Activated CD8-positive, alpha-beta memory T cell treated with anti-CD3 and anti-CD28 coated beads, Interleukin-2, amount 10 ng/mL, durations not matched to agents 7 days and 5 days (primary cell): ENCODE measurements at places on chromosomes 5 and 9. TPM values are rescaled to one million over a fixed set of nuclear protein-coding genes. Genes with fewer than 3 reads are reported as not detected.
A peak's percentile ranks its signal among the peaks of the same experiment; 100 is the strongest.

SLC6A3 gene
- total RNA-seq: 0.07 TPM

DNA sequence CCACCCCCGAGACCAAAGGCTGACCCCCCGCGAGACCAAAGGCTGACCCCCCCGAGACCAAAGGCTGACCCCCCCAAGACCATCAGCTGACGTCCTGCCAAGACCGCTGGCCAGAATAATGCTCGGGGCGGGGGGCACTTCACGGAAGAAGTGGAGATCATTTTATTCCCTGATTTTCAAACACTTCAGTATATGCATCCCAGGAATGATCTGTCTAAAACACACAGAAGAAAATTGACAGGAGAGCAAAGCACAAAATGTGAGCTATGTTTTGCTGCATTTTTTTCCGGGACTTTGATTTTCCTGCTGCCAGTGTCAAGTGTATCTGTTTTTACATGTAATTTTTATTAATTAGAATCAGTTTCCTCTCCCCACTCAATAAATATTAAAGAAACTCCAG is 67.1 kb downstream of the ADAMTS2 start:
- H3K4me1 ChIP-seq: no peaks in the 10 kb centered on the region
- no peak overlapping the region for H3K4me3 ChIP-seq
- no peaks in the 10 kb centered on the region for H3K27me3 ChIP-seq
- no peak for DNase-seq
- H3K36me3 ChIP-seq: no peaks in the 10 kb centered on the region
- no peak overlapping the region for H3K27ac ChIP-seq

DNA sequence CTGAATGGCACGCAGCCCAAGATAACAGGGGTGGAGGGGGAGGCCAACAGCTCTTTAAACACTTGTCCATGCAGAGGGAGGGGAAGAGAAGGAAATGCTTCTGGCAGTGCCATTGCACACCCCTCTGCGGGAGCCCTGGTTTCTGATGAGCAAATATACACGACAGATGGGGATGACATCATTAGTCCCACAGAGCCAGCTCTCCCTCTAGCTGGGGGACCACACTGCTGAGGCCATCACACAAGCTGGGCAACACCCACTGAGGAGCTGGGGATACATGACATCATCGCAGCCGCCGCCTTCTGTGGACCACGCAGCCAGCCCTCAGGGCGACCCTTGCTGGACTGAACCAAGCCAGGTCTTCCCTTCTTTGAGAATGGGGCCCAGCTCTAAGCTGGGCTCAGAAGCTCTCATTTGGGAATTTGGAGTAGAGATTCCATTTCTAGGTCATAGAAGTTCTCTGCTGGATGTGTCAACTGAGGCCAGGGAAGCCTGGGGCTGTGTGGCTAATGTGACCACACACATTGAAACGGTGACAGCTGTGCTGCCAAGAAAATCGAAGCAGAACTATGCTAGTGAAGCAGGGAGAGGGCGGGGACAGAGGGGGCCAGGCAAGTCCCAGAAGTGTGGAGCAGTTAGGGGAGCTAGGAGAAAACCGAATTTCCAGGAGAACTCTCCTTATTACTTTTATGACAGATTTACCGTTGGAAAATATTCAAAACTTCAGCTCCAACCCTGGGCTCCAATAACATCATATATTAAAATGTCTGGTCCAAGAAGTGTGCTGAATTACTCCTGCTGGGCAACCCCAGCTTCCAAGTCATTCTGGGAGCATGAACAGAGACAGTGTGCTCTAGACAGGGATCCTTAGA is 79.5 kb downstream of the PRRT1B start:
- no peak for DNase-seq
- peak overlapping the region; percentile 77 for H3K27ac ChIP-seq
- H3K4me3 ChIP-seq: no peak overlapping the region
- no peaks in the 10 kb centered on the region for H3K27me3 ChIP-seq

PTTG1 gene
- total RNA-seq: 204 TPM

PCDHGA1 gene
- total RNA-seq: not detected

GRCh38 chr5:61734966-61735365 is 402.9 kb downstream of the ZSWIM6 start:
- H3K27ac ChIP-seq: no peak overlapping the region
- H3K27me3 ChIP-seq: peaks cover 6% of the 10 kb centered on the region
- no peak for DNase-seq
- H3K4me1 ChIP-seq: no peaks in the 10 kb centered on the region
- H3K4me3 ChIP-seq: no peak overlapping the region
- H3K36me3 ChIP-seq: no peaks in the 10 kb centered on the region

POU5F2 gene
- total RNA-seq: 2.0 TPM

DNA sequence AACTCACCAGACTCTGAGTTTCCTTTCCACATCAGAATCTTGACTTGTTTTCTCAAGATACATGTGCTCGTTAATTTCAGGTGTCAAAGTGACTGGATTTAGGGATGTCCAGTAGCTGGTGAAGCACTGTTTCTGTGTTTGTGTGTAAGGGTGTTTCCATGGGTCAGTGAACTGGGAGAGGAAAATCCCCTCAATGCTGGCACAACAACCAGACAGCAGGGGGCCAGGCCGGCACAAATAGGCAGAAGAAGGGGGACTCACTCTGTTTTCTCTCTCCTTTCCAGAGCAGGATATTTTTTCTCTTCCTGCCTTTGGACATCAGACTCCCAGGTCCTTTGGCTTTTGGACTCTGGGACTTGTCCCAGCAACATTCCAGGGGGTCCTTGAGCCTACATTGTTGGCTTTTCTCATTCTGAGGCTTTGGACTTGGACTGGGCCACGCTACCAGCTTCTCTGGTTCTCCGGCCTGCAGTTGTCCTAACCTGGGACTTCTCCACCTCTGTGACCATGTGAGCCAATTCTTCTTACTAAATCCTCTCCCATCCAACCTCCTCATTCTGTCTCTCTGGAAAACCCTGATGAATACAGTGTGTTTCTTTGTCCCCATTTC is 144.0 kb downstream of the CAAP1 start:
- H3K27me3 ChIP-seq: no peaks in the 10 kb centered on the region
- no peak overlapping the region for H3K27ac ChIP-seq
- no peaks in the 10 kb centered on the region for H3K36me3 ChIP-seq
- H3K4me1 ChIP-seq: no peaks in the 10 kb centered on the region

ADAMTSL1 gene
- not detected for total RNA-seq

GRCh38 chr9:5622016-5622415 is 6.9 kb upstream of the RIC1 start:
- no peak overlapping the region for H3K27ac ChIP-seq
- H3K4me3 ChIP-seq: no peak overlapping the region
- no peak for DNase-seq
- H3K4me1 ChIP-seq: peaks cover 38% of the 10 kb centered on the region
- H3K36me3 ChIP-seq: peaks cover 25% of the 10 kb centered on the region

GRCh38 chr5:54214722-54215121 is 95.7 kb downstream of the ARL15 start:
- no peak overlapping the region for H3K27ac ChIP-seq
- H3K4me3 ChIP-seq: no peak overlapping the region
- H3K4me1 ChIP-seq: no peaks in the 10 kb centered on the region
- no peak for DNase-seq
- H3K27me3 ChIP-seq: no peaks in the 10 kb centered on the region

GRCh38 chr9:79742110-79742721 is 170.5 kb downstream of the TLE4 start:
- H3K27ac ChIP-seq: no peak overlapping the region
- H3K4me3 ChIP-seq: no peak overlapping the region
- H3K36me3 ChIP-seq: no peaks in the 10 kb centered on the region
- DNase-seq: no peak
- no peaks in the 10 kb centered on the region for H3K4me1 ChIP-seq
- peaks cover 4% of the 10 kb centered on the region for H3K27me3 ChIP-seq

GRCh38 chr5:172282272-172283019 is 1.1 kb downstream of the UBTD2 start:
- H3K4me3 ChIP-seq: peak overlapping the region; percentile 83
- DNase-seq: no peak
- peaks cover 20% of the 10 kb centered on the region for H3K4me1 ChIP-seq

- no peak overlapping the region for H3K4me3 ChIP-seq
- H3K27me3 ChIP-seq: no peaks in the 10 kb centered on the region
- peaks cover 2% of the 10 kb centered on the region for H3K36me3 ChIP-seq
- no peak for DNase-seq
- peaks cover 31% of the 10 kb centered on the region for H3K4me1 ChIP-seq
These were observed 81.8 kb upstream of the MAP3K1 start for GRCh38 chr5:56733580-56733979.

GRCh38 chr9:131868766-131869165 is 128.9 kb upstream of the RAPGEF1 start:
- no peaks in the 10 kb centered on the region for H3K36me3 ChIP-seq
- no peak overlapping the region for H3K4me3 ChIP-seq
- H3K27me3 ChIP-seq: no peaks in the 10 kb centered on the region
- H3K4me1 ChIP-seq: no peaks in the 10 kb centered on the region
- DNase-seq: no peak
- H3K27ac ChIP-seq: no peak overlapping the region

ACSL6 gene
- 7.0 TPM for total RNA-seq

DNA sequence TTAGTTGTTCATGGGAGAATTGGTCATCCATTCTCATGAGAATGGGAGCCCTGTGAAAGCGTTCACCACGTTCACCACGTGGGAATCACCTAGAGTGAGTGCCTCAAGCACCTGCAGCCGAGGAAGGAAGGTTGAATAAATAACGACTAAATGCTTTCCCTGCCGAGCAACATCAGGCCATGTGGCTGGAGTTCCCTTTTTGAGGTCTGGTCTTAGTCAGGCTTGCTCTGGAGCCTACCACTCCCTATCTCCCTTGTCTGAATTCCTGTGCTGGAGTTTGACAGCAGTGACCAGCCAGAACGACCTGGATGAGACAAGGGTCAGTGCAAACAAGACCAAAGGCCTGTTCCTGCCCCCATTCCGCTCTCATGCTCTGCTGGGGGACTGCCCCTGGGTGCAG is 28.5 kb downstream of the KCNMB1 start:
- no peak overlapping the region for H3K4me3 ChIP-seq
- H3K27me3 ChIP-seq: peaks cover 9% of the 10 kb centered on the region
- no peak overlapping the region for H3K27ac ChIP-seq
- no peaks in the 10 kb centered on the region for H3K4me1 ChIP-seq
- no peaks in the 10 kb centered on the region for H3K36me3 ChIP-seq
- DNase-seq: no peak

DNAJC18 gene
- total RNA-seq: 25.7 TPM

GRCh38 chr5:87300176-87300575 is 32.5 kb downstream of the RASA1 start:
- peaks cover 39% of the 10 kb centered on the region for H3K4me1 ChIP-seq
- DNase-seq: no peak
- H3K4me3 ChIP-seq: no peak overlapping the region
- no peak overlapping the region for H3K27ac ChIP-seq

SOHLH1 gene
- not detected for total RNA-seq

DNA sequence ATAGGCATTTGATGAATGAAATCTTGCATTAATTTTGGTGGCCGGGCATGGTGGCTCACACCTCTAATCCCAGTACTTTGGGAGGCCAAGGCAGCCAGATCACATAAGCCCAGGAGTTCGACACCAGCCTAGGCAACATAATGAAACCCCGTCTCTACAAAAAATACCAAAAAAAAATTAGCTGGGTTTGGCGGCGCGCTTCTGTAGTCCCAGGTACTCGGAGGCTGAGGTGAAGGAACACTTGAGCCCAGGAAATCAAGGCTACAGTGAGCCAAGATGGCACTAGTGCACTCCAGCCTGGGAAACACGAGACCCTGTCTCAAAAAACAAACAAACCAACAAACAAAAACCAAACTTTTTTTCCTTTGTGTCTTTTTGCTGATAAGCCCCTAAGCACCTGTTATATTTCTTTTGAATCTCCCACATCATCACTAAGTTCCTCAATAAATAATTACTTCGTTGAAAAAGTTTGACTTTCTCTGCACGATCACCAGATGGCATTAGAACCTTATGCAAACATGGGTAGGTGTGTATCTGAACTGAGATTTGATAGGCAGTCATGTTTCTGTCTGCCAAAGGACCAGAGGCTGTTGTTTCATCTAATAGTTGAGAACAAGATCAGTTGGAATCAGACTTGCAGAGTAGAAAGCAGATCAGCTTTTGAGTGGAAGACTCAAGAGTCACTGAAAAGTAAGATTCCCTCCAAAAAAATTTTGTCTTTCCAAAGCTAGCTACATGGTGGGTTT is 5.5 kb upstream of the MATR3 start:
- H3K4me3 ChIP-seq: no peak overlapping the region
- H3K27ac ChIP-seq: peak overlapping the region; percentile 16
- peaks cover 33% of the 10 kb centered on the region for H3K36me3 ChIP-seq
- no peaks in the 10 kb centered on the region for H3K27me3 ChIP-seq
- H3K4me1 ChIP-seq: peaks cover 9% of the 10 kb centered on the region
- DNase-seq: peak; percentile 34
